ENCODE measurements at places on chromosomes 6 and 20.

GRCh38 chr6:4707011-4707410 lies 69.2 kb upstream of the CDYL start:
- no peaks in the 10 kb centered on the region for H3K27me3 ChIP-seq
- no peaks in the 10 kb centered on the region for H3K36me3 ChIP-seq
- no peak overlapping the region for H3K4me3 ChIP-seq
- H3K4me1 ChIP-seq, result no peaks in the 10 kb centered on the region
- no peak overlapping the region for H3K27ac ChIP-seq
- DNase-seq, result no peak

DNA sequence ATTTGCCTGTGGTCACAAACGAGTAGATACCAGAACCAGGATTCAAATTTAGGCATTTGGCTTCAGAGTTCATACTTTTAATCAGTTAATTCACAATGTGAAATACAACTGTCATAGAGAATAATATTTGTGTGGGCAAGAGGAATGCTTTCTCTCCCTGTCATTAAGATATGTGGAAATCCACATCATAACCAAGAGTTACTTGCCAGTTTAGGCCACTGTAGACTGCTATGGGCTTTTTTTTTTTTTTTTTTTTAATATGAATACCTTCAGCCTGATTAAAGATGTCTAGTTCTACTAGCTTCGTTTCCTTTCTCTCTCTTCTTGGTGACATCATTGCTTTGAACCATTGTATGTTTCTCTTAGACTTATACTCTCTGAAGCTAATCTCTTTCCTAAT lies 244.9 kb downstream of the ZFAND3 start:
- H3K4me3 ChIP-seq, result no peak overlapping the region
- H3K27me3 ChIP-seq, result no peaks in the 10 kb centered on the region
- H3K4me1 ChIP-seq, result no peaks in the 10 kb centered on the region
- no peak for DNase-seq
- H3K36me3 ChIP-seq, result peaks cover 31% of the 10 kb centered on the region

DNA sequence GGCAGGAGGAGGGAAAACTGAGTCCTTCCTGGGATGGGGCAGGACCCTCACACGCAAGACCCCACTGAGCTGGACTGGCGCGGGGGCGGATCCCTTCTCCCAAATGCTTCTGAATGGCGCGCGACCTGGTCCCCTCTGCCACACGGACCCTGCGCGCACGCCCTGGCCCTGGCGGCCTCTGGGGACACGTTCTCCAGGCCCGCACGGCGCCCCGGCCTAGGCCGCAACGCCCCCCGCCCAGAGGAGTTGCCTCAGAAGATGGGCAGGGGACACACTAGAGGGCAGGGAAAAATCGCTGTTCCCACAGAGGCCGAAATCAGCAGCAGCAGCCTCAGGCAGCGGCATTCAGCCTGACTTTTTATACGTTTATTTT lies 45.2 kb upstream of the OSTM1 start:
- DNase-seq, result no peak
- no peak overlapping the region for H3K27ac ChIP-seq
- H3K4me3 ChIP-seq, result peak overlapping the region; percentile 15
- peaks cover 3% of the 10 kb centered on the region for H3K36me3 ChIP-seq
- peaks cover 85% of the 10 kb centered on the region for H3K27me3 ChIP-seq

- H3K27ac ChIP-seq, result no peak overlapping the region
- no peak overlapping the region for H3K4me3 ChIP-seq
These were observed 271.4 kb downstream of the EYA4 start for GRCh38 chr6:133512410-133513016.

DNA sequence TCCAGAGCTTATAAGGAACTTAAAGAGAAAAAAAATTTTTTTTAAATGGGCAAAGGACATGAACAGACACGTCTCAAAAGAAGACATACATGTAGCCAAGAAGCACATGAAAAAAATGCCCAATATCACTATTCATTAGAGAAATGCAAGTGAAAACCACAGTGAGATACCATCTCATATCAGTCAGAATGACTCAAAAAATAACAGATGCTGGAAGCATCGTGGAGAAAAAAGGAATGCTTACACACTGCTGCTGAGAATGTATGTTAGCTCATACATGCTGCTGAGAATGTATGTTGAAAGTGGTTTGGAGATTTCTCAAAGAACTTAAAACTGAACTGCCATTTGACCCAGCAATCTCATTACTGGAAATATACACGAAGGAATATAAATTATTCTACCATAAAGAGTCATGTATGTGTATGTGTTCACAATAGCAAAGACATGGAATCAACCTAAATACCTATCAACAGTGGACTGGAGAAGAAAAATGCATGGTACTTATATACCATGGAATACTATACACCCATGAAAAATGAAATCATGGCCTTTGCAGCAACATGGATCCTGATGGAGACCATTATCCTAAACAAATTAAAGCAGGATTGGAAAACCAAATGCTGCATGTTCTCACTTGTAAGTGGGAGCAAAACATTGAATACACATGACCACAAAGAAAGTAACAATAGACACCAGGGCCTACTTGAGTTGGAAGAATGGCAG lies 5.2 kb downstream of the OR11A1 start:
- no peaks in the 10 kb centered on the region for H3K4me1 ChIP-seq
- H3K27ac ChIP-seq, result no peak overlapping the region
- H3K27me3 ChIP-seq, result peaks cover 14% of the 10 kb centered on the region
- no peak for DNase-seq
- no peaks in the 10 kb centered on the region for H3K36me3 ChIP-seq
- no peak overlapping the region for H3K4me3 ChIP-seq
